ENCODE measurements at places on chromosomes 1 and 21.

DNA sequence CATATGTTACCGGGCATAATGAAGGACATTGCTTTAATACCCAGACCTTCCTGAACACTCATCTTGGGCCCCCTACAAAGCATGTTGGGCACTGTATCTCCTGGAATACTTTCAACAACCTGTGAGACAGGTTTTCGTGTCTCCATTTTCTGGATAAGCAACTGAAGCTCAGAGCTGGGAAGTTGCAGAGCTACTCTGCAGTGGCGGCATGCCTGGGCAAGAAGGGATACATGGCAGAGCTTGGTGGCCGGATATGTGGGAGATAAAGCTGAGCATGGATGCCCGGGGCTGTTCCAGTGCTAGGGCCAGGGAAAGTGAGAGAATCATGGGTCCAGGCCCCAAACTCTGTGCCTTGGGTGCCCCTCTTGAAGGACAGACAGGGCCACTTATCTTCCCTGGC, 71.6 kb upstream of the KCND3 start:
- DNase-seq: no peak

- DNase-seq: no peak
These were observed 66.0 kb downstream of the SYDE2 start for GRCh38 chr1:85134583-85135391.

GRCh38 chr1:99673315-99673714, 27.4 kb downstream of the PALMD start:
- DNase-seq: no peak

DNA sequence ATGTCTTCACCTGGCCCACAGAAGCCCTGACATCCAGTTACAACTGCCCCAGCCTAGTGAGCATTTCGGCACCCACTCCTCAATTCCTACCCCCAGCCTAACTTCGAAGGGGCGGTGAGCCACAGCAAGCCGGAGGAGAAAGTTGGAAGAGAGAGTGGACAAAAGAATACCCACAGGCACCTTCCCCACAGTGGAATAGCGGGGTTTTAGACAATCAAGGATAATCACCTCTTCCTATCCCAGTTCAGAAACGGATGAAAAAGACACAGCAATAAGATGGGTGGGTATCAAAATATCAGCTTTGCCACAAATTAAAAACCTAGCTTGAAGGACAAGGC, 1.3 kb upstream of the LSS start:
- no peak for DNase-seq

GRCh38 chr1:14570514-14570913, 28.0 kb upstream of the KAZN start:
- no peak for DNase-seq

DNA sequence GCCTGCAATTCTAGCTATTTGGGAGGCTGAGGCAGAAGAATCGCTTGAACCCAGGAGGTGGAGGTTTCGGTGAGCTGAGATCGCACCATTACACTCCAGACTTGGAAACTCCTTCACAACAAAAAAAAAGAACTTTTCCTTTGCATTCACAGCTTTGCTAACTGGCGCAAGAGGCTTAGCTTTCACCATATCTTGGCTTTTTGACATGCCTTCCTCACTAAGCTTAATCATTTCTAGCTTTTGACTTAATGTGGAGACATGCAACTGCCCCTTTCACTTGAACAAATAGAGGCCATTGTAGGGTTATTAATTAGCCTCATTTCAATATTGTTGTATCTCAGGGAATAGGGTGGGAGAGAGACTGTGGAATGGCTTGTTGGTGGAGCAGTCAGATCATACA, 8.7 kb downstream of the KPNA6 start:
- DNase-seq: no peak

- no peak for DNase-seq
These were observed 287.5 kb downstream of the LRRIQ3 start for GRCh38 chr1:73910466-73910865.

- no peak for DNase-seq
These were observed 337.8 kb downstream of the HLX start for GRCh38 chr1:221217029-221217428.

GRCh38 chr1:37167479-37167878, 133.2 kb upstream of the GRIK3 start:
- DNase-seq: no peak

GRCh38 chr1:81574408-81574807, 226.3 kb upstream of the ADGRL2 start:
- no peak for DNase-seq

DNA sequence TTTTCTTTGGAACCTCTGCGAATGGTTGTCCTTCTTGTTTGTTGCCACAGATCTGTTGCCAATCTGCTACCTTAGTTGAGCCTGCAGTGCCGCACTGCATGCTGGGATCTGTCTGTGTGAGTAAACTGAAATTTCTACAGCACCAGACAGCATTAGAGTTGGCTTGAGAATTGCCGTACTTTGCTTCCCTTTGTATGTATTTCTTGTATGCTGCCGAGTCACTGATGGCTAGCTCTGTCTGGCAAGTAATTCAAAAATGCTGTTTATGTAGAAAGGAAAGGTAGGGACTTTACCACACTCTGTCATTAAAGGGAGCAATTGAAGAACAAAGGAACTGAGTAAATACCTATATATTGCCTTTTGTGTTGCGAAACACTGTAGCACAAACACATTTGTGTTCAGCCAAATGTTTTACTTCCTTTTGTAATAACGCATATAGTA, 857.4 kb downstream of the USP25 start:
- no peak for DNase-seq

DNA sequence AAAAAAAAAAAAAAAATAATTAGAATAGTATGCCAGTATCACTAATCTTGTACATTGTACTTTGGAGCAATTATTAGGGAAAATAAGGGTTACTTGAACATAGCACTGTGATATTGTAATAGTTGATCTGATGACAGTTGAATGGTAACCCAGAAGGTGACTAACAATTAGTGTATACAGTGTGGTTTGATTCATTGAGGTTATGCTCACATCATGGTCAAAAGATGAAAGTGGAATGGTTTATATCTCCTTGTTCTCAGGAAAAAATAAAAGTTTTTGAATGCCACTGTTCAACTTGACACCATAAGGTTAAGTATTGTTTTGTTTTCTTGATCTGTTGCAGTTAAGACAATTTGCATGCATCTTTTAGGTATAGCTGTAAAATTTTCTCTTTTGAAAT, 87.0 kb downstream of the GPR52 start:
- DNase-seq: no peak

GRCh38 chr1:156712626-156713025, 7.2 kb upstream of the CRABP2 start:
- DNase-seq: no peak

- DNase-seq: no peak
These were observed 13.4 kb downstream of the LAPTM5 start for GRCh38 chr1:30744060-30744756.

DNA sequence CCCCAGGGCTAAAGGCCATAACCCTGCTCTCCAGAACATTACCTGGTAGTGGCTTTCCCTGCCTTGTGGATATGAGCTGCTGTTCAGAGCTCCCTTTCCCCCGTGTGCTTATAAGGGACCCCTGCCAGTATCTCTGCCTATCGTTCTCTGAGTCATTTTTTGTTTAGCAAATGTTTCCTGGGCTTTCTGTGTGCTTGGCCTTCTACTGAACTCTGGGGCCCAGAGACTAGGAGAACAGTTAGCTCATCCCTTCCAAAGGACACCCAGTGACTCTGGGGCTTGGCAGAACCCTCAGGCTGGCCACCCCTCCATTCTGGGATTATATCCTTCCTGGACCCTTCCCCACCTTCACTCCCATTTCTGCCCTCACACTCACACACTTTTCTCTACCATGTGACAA, 80.8 kb upstream of the POU3F1 start:
- DNase-seq: no peak

- no peak for DNase-seq
These were observed 174.8 kb downstream of the HS2ST1 start for GRCh38 chr1:87089070-87089736.

DNA sequence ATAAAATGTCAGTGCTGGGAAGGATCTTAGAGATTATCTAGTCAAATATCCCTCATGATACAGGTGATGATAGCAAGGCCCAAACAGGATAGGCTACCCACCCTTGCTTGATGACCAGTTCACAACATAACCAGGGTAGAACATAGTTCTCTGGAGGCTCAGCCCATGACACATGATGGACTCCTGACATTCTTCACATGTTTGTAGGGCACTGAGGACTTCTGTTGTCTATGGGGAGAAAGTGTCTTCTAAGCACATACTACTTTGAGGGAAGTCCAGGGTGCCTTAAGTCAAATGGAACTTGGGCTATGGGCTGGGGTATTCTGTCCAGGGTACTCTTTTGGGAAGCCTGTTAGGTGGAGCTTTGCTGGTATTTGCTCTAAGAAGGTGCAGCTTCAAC, 148.9 kb downstream of the GLUL start:
- no peak for DNase-seq

DNA sequence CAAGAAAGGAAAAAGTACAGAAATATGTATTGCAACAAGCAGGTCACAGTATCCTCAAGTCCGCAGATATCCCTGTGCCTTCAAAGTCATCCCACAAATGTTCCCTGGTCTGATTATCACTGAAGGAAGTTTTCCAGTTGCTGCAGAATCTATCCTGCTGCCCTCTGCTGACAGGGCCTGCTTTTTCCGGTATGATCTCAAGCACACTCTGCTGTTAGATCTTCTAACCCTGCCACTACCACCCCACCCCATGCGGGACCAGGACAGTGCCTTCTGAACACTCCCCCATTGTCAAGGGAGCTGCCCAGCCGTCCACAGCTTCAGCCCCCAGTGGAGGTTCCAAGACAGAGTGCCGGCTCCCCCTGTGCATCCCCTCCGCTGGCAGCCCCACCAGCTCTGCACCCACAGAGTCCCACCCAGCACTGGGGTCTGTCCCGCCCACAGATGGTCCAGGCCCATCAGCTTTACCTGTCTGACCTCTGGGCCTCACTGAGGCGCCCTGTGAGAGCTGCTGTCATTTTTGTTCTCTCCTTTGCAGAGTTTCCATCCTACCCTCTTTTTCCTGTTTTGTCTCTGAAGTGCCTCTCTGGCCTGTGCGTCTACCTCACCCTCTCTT, 27.9 kb downstream of the FAM163A start:
- no peak for DNase-seq

GRCh38 chr1:32783851-32784250, 33.3 kb downstream of the YARS1 start:
- no peak for DNase-seq

- DNase-seq: no peak
These were observed 145.1 kb downstream of the NPHP4 start for GRCh38 chr1:5847013-5847659.

DNA sequence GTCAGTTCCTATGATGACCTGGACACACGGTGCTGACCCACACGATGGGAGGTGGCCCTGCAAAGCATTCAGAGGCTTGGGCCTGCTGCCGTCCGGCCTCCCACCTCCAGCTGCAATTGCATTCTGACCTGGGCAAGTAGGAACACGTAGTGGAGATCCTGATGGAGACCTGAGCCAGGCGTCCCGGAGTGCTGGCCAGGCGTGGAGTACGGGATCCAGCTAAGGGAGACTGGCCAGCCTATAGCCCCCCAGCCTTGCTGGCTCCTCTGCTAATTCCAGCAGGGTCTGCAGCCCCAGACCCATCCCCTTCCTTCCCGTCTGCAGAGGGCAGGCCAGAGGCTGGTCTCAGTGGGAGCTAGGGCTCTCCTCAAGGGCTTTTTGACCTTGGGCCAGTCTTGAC, 11.2 kb downstream of the CD46 start:
- no peak for DNase-seq

DNA sequence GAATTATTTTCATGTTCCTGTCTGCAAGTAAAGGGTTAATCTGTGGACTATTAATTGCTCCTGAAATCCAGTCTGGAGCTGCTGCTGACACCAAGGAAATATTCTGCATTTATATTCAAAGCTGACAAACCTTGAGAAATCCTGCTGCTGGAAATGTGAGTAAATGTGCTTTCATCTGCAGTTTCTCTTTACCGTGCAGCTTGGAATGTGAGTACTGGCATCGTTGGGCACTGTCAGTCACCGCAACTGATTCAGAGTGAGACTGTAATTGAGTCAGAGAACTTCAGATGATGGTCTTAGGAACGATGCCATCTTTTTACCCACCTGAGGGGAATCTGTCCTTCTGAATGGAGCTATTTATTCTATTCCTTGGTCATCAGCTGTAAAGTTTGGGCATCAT, 420.6 kb downstream of the SIPA1L2 start:
- no peak for DNase-seq

DNA sequence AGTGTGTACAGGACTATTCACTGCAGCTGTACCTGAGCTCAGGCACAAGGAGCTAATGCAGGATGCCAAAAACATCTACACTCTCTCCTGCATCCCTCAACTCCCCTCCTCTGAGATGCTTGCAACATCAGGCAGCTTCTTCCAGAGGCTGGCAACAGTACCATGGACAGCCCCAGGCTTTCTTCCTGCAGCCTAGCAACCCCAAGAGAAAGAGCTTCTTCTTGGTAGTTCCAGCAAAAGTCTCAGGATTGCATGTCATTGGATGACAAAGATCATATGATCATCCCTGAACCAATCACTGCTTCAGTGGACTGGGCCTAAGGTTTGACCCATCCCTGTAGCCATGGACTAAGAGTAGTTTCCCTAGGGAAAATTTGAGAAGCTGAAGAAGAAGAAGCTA, 46.7 kb downstream of the CAMK2N1 start:
- no peak for DNase-seq

DNA sequence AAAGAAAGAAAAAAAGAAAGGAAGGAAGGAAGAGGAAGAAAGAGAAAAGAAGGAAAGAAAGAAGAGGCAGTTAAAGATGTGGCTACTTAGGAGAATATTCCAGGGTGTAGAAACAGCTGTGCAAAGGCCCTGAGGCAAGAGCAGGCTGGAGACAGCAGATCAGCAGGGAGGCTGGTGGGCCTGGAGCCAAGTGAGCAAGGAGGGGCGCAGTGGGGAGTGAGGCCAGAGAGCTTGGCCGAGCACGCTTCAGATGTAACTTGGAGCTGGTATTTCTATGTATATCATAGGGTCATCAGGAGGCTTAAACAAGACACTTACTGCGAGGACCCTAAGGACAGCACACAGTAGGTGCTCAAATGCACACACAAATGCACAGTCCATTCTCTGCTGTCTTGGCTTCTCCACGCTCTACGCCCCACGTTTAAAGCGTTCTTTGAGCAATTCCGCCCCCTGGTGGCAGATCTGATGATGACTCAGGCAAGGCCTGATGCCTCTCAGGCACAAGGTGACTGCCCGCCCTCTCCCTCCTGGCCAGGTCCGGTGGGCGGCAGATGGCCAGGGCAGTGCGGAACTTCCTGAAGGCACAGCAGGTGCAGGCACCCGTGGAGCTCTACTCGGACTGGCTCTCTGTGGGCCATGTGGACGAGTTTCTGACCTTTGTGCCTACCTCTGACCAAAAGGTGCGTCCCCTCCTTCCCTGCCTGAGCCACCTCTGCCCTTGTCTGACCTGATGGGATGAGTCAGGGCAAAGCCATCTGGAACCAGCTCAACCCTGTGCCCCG, 11.9 kb upstream of the PADI3 start:
- DNase-seq: peak; percentile 93

GRCh38 chr1:20373286-20373685, 82.6 kb downstream of the VWA5B1 start:
- DNase-seq: no peak

GRCh38 chr1:231757101-231757404, 130.5 kb downstream of the DISC1 start:
- DNase-seq: no peak
